ENCODE measurements at places on chromosomes 2 and 18.

DNA sequence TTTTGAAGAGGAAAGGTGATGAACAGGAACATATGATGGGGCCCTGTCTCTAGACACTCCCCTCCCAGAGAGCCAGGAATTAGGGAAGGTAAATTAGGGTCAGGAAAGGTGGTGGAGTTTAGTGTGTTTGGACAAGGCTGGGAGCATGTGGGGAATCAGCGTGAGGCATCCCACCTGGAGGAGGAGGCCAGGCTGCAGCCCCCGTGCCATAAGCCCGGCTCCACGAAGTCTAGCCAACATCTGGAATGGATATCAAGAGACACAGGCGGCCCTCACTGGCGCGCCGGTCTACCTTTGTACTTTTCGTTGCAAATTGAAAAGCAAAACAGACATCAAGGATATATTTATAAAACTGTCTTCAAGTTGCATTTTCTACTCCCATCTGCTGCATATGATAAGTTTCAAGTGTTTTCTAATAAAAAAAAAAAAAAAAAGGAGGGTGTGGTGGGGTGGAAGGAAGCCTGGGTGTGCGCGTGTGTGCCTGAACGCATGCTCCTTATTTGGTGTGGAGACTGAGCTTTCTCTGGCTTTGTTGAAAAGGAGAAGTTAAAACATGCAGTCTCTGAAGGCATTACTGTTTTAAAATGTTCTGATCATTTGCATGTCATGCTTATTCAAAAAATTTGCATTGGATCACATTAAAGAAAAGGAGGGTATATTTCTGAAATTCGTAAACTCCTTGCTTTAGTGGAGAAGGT lies 546.7 kb upstream of the ID2 start:
- DNase-seq: no peak

- DNase-seq: no peak
Observed at GRCh38 chr2:86213699-86214502, 14.6 kb downstream of the MRPL35 start.

- DNase-seq: no peak
Observed at GRCh38 chr2:222309361-222309760, 10.6 kb upstream of the PAX3 start.

DNA sequence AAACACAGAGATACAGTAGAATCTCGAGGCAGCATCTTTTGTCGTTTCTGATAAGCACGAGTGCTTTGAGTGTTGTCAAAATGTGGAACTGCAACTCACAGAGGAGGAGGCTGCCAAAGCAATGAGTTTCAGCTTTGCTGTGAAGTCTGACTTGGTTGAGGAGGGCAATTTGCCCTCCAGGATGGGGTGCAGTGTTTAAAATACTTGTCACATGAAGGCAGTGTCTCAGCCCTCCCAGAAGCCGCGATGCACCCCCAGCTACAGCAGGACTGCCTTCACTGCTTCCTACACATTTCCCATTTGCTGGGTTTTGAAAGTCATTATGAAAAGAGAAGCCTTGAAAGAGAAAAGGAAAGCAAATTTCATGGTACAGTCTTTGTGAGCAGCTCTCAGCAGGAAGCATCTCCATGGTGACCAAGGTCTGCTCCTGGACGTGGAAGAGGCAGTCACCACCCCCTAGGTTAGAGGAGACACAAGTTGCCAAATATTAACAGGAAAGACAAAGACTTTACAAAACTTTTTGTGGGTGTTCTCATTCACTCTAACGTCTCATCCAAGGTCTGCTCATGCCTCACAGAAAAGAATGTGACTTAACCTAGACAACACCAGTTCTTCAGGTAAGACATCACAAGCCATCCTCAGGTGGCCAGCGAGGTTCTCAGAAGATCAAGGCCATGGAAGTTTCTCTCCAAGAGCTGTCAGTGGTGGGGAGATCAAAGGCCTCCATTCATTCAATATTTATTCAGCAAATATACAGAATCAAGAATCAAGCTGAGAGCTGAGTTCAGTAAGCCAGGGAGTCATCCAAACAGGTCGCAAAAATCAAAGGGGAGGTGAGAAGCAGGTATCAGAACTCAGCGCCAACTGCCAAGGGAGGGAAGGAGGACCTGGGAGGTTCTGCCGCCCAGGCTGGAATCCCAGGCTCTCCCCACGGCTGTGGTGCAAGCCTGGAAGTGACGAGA lies 476.0 kb downstream of the EIPR1 start:
- no peak for DNase-seq

- DNase-seq: no peak
Observed at GRCh38 chr18:36354989-36355388, 57.5 kb downstream of the FHOD3 start.

GRCh38 chr18:5298156-5298852 lies 2.8 kb upstream of the ZBTB14 start:
- DNase-seq: no peak

- DNase-seq: no peak
Observed at GRCh38 chr2:2238726-2239269, 92.3 kb downstream of the MYT1L start.

DNA sequence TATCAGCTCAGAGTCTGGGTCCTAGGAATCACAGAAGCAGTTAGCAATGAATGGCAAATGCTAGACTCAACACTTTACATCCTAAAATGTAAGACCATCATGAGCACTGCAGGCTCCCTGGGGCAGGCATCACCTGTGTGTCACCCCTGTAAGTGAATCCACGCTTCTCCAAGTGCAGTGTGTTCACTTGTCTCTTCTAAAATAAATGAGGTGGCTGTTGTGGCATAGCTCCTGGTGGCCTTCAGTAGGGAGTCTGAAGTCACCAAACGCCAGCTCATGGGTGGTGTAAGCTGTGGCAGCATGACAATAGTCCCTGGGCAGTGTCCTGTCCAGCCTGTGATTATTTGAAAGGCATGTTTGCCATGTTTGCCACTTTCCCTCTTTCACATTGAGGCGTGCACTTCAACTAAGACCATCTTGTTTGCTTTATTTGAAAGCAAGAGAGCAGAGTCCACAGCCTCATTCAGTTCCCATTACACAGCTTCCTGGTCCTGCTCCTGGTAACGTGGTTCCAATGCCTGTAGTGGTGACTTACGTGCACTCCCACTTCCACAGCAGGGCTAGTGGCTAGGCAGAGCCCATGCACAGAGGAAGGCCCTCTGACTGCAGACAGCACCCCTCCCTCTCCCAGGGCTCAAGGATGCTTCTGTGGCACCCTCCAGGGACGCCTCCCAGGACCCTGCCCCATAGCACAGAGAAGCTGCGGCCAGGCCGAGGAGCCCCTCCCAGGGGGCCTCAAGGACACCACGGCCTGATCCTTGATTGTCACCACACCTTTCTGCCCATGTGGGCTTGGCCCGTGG lies 24.3 kb downstream of the COA5 start:
- no peak for DNase-seq

GRCh38 chr2:172427256-172427989 lies at the start of gene ITGA6:
Gene ITGA6 (plus strand): TSS chr2:172427586.
- DNase-seq: peak; percentile 32

- no peak for DNase-seq
Observed at GRCh38 chr2:240915526-240916341, 9.6 kb downstream of the CROCC2 start.

DNA sequence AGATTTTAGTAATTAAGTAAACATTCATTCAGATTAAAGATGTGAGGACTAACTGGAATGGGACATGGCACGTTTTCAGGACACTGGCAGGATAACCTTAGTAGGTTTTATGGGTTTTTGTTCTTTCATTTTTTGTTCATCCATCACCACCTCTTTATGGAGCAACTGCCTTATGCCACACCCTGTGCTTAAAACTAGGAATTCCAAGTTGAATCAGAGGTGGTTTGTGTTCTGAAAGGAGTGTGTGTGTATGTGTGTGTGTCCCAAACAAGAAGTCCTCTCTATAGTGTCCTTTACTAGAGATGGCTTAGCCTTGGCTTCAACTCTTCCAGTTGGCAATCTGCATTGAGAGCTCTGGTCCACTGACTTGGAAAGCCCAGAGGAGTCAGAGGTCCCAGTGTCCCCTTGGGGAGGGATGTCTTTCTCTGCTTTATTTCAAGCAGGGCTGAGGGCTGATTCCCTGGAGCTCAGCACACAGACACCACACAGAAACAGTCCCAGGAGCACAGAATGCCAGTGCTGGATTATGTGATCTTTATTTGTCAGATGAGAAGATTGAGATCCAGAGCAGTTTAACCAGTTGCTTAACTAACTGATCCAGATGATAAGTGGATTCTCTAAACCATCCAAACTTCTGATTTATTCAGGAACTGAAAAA lies 25.2 kb downstream of the RHOB start:
- DNase-seq: no peak

DNA sequence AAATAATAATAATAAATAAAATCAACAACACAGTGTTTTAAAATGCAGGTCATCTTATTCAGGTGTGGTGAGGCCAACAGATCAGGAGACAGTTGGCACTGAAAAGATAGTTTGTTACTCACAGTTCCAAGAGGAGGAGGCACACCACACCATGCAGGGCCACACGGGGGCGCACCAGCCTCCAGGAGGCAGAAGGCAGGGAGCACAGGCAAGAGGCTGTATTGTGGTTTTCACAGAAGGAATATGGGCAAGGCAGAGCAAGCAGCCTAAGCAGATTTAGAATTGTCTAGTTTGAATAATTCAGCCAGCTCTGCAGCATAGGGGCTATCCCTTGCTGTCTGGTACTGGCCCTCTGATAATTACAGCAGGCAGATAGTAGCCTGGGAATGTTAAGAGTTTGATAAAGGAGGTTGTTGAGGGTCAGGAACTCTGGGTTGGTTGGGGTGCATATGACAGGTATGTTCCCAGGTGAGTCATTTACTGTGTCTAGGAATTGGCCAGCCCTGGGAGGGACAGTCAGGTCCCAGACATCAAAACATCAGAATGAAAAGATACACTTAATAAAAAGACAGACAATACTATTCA lies 31.3 kb downstream of the KIAA2012 start:
- no peak for DNase-seq

DNA sequence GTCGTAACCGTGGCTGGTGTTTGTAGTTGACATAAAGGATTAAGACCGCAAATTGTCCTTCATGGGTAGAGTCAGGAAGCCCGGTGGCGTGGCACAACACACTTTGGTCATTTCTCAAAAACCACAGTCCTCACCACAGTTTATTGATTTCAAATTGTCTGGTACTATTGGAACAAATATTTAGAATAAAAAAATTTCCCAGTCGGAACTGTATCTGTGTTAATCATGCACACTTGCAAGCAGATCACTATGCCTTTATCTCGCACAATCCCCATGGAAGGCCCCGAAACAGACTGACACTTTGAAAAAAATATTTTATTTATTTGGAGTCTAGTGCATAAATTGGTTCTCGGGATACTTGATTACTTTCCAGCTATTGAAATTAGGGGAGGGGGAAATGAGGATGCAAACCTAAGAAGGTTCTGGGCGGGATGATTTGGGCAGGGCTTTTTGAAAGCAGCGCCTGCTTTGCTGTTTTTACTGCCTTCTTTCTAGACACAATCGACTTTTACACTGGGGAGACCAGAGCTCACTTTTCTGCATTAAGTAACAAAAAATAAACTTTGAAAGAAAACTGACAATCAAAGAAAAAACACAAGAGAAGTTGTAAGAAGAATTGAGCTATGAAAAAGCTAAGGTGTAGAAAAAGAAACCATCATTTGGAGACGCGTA lies 15.4 kb upstream of the HOXD1 start:
- no peak for DNase-seq

- DNase-seq: peak; percentile 24
Observed at GRCh38 chr2:29115797-29116781, 874 bp downstream of the CLIP4 start.

GRCh38 chr2:14245901-14246300 lies 386.6 kb upstream of the LRATD1 start:
- no peak for DNase-seq

DNA sequence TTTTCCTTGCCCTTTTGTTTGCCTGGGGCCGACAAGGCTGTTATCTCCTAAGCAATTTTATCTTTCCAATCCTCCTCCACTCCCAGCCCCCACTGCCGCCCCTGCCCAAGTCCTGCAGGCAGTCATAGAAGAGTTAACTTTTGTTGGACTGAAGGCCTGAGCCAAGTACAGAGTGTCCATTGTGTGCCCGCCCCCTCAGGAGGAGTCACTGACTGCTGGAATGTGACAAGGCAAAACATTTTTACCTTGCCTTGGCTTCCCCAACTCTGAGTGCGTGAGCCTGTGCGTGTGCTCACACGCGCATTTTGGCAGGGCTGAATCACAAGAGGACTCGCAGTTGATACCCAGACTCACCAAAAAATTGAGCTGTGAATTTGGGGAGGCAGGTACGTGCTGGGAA lies 16.2 kb downstream of the SETBP1 start:
- no peak for DNase-seq

- no peak for DNase-seq
Observed at GRCh38 chr2:145985517-145985916, 1465.6 kb upstream of the ZEB2 start.

GRCh38 chr2:111918383-111918806 lies 20.0 kb downstream of the MERTK start:
- DNase-seq: no peak

- no peak for DNase-seq
Observed at GRCh38 chr2:111071600-111072171, 49.0 kb upstream of the BCL2L11 start.

DNA sequence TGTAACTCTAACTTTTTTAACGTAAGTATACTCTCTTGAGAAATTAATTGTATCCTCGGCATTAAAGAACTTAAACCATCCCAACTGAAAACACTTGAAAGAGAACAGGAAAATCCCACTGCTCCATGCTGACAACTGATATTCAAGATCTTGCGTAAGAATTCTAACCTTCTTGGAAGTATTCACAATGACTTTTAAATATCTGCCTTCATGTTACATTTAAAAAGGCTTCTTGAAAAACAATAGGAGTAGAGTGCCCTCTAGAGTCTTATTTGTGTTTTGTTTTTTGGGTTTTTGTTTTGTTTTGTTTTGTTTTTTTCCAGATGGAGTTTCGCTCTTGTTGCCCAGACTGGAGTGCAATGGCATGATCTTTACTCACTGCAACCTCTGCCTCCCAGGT lies 65.4 kb upstream of the DNAJC10 start:
- peak; percentile 30 for DNase-seq

- DNase-seq: peak; percentile 22
Observed at GRCh38 chr18:59917422-59917821, 17.6 kb downstream of the PMAIP1 start.

- no peak for DNase-seq
Observed at GRCh38 chr2:217797661-217798069, 205.1 kb downstream of the TNS1 start.

DNA sequence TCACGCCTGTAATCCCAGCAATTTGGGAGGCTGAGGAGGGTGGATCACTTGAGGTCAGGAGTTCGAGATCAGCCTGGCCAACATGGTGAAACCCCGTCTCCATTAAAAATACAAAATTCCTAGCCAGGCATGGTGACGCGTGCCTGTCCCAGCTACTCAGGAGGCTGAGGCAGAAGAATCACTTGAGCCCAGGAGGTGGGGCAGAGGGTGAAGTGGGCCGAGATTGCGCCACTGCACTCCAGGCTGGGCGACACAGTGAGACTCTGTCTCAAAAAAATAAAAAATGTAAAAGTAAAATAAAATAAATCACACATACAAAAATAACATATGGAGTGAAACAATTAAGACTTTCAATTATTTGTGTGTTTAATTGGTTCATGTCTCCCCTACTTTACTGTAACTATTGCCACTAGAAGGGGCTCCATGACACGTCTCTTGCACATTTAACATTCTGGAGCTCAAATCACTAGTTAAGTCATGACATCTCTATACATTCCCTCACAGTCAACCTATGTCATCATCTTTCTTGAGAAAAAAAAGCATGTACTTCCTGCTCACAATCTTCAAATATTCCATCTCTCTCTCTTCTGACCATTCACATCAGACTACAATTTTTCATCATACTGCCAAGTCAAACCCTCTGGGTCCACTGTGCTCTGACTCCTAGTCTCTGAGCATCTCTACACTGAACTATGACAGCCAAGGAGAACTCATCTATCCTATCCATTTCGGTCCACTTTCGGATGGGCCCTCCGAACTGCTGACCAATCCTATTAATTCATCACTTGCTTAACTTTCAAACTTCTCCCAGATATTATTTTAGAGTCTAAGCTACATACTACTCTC lies 6.7 kb downstream of the GFPT1 start:
- no peak for DNase-seq
